Glutamatergic neuron (in vitro differentiated cells): ENCODE measurements at places on chromosomes 12 and 14. TPM values are rescaled to one million over a fixed set of nuclear protein-coding genes. Genes with fewer than 3 reads are reported as not detected.

The TMEM132C gene
- total RNA-seq: 8.0 TPM

The MYF5 gene
- total RNA-seq: not detected

The RAN gene
- total RNA-seq: 766 TPM

The SLC10A1 gene
- not detected for total RNA-seq

The LAG3 gene
- 7.3 TPM for total RNA-seq

The CARMIL3 gene
- 108 TPM for total RNA-seq

The C14orf39 gene
- total RNA-seq: 1.4 TPM
